GM18507 (cell line): ENCODE measurements at places on chromosomes 1 and 21.

DNA sequence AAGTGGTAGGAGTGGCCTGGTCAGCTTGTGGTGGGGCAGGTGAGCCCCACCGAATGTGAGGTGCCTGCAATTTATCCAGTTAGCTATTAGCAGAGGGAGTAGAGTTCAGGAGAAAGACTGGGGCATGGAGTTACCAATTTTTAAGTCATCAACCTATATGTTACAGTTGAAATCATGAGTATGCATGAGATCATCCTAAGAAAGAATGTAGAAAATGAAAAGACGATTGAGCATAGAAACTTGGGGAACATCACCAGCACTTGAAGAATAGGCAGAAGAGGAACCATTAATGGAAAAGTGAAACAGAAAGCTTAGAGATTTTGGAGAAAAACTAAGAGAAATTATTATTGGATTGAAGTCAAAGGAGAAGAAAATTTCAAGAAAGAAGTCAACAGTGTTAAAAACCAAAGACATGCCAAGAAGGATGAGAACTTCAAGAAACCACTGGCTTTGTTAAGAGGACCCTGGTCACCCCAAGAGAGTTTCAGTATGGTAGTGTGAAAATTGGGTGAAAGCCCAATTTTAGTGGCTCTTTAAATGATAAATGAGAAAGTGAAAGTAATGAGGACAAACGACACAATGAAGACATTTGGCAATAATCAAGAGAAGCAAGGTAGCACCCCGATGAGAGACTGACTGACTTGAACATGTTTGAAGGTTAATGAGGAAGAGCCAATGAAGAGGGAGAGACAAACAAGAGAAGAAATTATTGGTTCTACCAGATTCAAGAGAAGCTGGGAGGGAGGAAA, 36.7 kb downstream of the DNASE2B start:
- no peak for DNase-seq

DNA sequence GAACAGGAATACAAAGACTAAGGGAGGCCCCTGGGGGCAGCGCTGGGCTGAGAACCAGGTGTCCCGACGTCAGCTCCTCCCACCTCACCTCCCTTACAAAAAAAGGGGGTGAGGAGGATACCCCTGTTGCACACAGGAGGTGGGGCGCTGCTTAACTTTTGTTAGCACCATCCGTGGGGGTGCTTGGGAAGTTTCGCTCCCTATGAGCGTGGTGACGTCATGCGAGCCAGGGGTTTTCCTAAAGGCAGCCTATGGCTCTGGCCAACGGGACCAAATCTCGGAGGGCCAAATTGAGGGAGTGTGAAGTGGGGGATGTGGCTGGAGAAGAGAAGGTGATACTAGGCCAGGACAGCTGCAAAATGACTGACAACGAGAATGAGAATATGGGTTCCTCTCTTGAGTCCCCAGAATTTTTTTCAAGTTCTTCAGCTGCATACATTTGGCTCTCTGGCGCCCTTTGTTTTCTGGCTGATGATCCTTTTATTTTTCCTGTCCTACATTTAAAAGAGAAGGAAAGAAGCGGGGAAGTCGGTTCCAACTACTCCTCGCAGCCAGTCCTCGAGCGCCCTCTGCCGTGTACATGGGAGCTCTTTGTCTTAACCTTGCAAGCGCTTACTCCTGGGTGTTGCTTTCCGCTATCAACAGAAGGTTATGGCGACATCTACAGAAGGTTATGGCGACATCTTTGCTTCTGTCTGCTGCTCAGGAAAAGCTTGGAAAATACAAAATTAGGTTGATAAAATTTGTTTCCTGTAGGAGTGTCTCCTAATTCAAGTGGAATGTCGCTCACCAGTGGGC, 48.0 kb upstream of the ZC3H11B start:
- peak; percentile 18 for DNase-seq

GRCh38 chr1:27868932-27869718, 3.2 kb upstream of the THEMIS2 start:
- DNase-seq = no peak

DNA sequence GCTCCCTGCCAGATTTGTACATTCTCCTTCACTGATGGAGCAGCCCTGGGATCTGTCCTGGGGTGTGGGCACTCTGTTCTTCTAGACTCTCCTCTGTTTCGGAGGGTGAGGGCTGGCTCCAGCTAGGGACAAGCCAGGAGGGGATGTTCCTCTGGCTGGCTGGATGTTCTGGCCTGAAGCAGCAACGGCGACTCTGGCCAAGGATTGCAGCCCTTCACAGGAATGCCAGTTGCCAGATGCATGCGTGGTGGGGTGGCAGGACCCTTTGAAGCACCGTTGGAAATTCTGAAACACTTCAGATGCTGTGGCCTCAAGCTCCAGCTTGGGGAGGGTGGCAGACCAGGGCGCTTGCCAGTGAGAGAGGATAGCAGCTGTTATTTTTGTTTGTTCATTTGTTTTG, 210.9 kb downstream of the TRABD2B start:
- no peak for DNase-seq

DNA sequence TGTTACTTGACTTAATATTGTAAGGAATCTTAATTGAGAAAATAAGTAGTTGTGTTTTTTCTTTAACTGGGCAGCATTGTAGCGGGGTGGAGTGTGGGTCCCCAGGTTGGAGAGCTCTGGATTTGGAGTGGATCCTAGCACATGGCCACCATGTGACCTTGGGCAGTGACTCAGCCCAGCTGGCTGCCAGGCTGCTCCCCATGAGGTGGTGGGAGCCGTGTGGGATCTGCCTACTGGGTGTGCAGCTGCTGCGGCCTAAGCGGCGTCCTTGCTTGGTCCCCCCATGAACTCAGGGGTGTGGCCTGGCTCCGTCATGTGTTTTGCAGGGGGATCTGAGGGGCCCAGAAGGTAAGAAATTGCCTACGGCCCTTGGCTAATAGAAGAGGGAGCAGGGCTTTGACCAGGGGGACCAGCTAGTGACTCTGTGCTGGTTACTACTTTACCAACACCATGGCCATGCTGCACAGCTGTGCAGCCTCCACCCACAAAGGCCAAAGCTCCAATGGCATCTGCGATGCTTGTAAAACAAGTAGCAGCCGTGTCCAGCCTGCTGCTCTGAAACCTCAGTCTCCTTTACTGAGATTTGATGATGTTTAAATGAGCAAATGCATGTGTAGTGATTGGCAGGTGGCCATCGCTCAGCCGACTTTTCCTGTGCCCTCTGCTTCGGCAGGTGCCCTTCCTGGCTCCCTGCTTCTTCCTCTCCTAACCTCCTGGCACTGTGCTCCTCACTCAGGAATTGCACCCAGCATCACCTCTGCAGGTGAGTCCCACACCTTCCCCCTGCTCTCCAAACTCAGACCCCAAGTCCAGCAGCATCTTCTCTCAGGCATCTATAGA, 68.3 kb downstream of the ADARB1 start:
- no peak for DNase-seq

- no peak for DNase-seq
These were observed 76.4 kb upstream of the ZBTB18 start for GRCh38 chr1:243974451-243975292.

GRCh38 chr1:233738850-233739249, 124.9 kb downstream of the KCNK1 start:
- no peak for DNase-seq

DNA sequence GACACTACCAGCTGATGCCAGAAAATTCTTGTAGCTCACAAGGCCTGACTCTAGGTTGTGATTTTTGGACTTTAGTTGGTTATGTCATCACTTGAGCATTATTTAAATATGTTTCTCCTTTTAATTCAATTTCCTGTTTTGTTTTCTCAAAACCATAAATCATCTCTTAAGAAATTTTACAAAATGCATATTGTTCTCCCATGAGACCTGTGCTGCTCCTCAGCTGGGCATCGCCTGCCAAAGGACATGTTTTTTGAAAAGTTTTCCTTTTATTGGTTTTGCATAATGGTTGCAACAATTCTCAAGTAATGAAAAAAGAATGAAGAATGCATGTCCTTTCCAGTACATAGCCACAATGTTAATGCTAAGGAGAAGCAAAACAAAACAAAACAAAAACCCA, 204.7 kb upstream of the LYPLAL1 start:
- no peak for DNase-seq

GRCh38 chr1:181190364-181191035, 102.0 kb downstream of the IER5 start:
- no peak for DNase-seq

DNA sequence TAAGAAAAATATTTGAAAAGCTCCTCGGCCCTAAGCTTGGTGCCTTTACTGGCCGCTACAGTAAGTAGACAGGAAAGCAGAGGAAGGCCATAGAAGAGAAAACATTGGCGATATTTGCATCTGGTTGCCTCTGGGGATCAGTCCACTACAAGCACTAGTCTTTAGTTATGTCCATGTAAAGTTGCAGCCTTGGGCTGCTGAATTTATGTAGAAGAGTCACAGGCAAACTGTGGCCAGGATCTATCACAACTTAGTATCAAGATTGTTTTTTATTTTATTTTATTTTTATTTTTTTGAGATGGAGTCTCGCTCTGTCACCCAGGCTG, 228.7 kb upstream of the CAMK1G start:
- DNase-seq = no peak

DNA sequence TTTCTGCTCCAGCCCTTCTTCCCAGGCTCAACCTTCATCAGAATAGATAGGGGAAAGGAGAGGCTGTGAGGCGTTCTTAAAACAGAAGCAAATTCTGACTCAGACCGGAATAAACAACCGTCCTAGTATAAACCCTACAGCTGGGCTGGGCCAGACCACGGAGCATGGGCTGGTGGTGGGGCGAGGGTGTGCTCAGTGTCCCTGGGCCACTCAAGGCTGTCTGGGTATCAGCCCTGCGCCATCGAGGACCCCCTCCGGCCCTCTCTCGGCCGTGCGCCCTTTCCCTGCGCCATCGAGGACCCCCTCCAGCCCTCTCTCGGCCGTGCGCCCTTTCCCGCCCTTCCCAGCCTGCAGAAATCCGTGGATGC, 36.0 kb downstream of the CAPN2 start:
- no peak for DNase-seq

DNA sequence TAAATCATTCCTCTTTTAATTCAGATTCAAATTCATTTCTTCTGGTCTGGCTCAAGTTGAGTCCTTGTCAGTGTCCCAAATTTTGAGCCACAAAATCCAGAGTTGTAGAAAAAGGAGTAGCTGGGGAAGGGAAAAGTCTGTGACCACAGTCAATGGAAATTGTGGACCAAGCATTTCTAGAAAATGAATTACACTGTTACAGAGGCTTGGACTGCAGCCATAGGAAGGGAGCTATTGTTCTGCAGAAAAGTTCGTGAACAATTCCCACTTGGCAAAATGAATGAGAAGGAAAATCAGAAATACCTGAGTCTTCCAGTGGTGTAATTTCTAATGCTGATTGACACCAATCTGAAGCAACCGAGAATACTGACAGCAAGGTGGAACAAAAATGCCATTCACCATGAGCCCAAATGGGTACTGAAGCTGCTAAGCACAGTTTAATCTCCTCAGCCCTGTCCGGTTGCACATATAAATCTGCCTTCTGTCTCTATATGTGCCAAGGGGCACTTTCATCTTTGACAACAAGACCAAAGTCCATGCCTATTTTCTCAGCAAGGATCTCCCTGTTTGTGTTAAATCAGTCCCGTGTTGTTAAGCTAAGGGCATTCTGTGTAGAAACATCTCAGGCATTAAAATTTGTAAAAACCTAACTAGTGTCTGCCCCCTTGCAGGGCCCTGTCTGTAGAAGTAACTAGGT, 51.3 kb downstream of the TEX35 start:
- DNase-seq = no peak

DNA sequence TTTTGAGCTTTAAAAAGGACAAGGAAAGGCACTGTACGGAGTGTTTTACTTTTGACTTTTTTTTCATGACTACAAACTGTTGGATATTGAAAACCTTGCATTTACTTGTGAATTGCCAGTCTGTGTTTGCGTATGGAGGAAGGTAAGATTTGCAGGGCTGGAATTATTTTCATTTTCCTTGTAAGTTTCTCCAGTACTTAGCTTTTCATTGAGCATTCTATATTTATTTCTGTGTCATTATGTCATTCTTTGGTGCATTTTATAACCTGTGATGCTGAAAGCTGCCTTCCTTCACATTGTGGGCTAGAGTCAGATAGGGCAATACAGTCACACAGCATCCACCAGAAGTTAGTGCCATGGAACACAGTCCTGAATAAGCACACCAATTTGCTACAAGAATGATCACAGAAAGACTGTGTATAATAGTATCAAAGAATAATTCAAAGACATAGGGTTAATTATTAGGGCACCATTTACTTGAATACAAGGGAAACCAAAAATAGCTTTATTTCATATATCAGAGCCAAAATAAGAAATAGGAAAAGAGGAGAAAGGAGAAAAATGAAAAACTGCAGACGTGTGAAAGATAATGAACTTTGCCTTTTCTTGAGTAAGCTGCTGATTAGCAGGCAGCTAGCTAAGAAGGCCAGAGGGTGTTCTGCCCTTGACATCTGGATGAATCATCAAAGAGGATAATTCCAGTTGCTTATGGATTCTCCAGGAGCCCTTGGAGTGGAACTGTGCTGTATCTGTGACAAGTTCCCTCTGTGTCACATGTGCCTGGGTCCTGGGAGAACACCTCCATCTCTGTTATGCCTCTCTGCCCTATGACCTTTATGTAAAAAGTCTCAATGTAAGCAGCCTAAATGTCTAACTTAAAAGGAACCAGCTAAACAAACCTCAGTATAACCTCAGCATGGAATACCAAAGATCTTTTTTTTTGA, 8.0 kb upstream of the FAM20B start:
- no peak for DNase-seq

- DNase-seq = no peak
These were observed 297.4 kb downstream of the TM2D1 start for GRCh38 chr1:61427510-61427909.

DNA sequence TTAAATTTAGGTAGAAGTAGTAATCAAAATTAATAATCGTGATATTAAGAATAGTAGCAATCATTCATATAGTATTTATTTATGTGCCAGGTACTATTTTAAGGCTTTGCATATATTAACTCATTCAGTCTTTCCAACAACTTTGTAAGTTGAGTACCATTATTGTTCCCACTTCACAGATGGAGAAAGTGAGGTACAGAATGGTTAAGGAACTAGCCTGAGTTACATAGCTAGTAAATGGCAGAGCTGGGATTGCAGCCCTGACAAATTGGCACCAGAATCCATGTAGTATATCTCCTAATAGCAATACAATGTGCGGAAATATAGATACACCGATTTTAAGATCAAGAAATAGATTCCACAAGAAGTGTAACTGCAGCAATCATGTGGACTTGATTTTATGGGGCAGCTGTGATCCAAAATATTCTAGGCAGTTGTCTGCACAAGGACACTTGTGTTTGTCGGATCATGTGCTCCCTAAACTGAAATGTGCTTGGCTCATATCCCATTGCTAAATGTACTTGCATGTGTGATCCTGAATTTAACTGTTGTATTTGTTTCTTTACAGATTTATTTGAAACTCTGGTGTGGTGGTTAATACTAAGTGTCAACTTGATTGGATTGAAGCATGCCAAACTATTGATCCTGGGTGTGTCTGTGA, 5.8 kb upstream of the GTF2B start:
- no peak for DNase-seq

DNA sequence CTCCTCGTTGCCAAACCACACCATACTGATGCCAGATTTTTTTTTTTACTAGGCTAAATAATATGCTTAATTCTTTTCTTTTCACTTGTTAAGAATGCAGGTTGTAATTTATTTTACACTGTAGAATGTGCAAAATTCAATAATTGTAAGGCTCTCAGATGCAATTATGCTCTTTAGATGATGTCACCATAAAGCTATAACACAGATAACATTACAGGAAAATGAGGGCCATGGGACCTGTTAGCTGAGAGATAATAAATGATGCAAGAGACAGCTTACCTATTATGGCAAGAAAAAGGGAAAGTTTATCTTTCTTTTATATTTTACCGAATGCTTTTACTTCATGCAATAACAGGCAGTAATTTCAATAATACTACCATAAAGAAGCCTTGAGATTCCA, 35.4 kb downstream of the CHRM3 start:
- no peak for DNase-seq
